ENCODE measurements at places on chromosomes 7 and 10.

DNA sequence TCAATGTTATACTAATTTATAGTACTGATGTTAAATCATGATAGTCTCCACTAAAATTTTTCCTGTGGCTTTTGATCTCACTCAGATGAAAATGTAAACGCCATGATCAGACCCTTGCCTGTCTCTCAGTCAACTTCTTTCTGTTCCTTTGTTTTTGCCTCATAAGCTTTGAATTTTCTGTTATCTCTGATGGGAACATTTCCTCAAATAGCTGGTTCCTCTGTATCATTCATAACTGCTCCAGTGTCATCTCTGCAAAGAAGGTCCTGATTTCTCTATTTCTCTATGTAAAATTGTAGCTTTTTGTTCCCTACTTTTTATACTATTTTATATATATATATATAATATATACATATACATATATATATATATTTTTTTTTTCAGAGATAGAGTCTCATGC is 67.5 kb downstream of the GPR141 start:
- no peak for DNase-seq

- no peak for DNase-seq
Observed at GRCh38 chr10:124336186-124336585, 82.5 kb downstream of the OAT start.

GRCh38 chr7:90968871-90969270 is 295.4 kb upstream of the FZD1 start:
- no peak for DNase-seq

DNA sequence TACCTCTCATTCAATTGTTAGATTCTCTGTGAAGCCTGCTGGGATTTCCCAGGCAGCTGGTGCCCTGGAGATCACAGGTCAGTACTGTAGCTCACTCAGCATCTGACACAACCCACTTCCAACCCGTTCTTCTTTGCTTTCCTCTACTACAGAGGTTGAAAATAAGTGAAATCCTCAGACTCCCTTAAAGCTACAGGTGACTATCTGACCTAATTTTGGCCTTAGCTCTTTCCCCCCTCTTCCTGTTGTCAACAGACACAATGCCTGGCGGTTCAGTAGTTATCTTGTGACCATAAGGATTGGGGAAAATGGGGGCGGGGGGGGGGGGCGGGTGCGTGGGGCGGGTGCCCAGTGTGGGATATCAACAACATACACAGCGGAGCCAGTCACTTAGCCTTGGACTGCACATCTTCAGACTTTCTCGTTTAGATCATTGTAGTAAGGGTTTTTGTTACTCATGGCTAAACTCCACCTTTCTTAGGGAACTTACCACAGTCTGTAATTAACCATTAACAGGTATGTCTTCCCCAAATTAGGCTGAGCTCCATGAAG is 37.8 kb downstream of the MTPN start:
- no peak for DNase-seq

DNA sequence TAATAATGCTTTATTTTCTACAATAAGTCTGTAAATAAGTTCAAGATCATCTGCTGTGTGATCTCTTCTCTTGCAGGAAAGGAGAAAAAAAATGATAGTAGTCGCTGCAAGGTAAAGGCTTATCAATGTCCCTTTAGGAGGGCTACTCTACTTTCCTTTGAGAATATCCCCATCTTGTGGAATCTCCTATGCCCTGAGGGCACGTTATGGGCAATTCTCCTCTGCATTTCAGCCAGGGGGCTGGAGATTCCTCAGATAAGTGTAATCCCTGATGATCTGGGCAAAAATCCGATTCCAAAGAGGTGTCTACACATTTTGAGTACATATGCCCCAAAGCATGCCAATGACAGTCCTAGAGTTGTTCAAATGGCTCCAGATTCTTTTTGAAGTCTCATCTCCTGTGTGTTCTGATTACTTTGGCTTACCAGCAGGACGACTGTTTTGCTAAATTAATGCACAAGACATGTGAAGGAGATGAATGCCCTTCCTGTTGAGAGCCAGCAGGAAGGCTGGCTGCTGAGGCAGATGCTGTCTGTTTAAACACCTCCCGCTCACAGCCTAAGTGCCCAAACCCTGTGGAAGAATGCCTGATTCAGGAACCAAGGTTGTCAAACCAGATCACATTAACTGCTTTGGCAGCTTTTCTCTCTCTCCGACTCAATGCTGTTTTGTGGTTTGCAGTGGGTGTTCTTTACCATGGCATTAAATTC is 171.2 kb upstream of the COL1A2 start:
- DNase-seq = peak; percentile 23

GRCh38 chr7:33932221-33932620 is 26.9 kb downstream of the BMPER start:
- DNase-seq = no peak

GRCh38 chr10:25704622-25705021 is 229.4 kb upstream of the MYO3A start:
- DNase-seq = no peak

- DNase-seq = no peak
Observed at GRCh38 chr7:128190051-128190647, 50.9 kb upstream of the LEP start.

GRCh38 chr7:121331574-121331973 is 2.8 kb downstream of the WNT16 start:
- DNase-seq = no peak

Data from NCI-H1092 treated with DMSO at 0.1 percent for 48 hours (cell line).